Aorta (tissue), 5 donors: ENCODE measurements at places on chromosomes 1 and 21. TPM values are rescaled to one million over a fixed set of nuclear protein-coding genes. Genes with fewer than 3 reads are reported as not detected.

DNA sequence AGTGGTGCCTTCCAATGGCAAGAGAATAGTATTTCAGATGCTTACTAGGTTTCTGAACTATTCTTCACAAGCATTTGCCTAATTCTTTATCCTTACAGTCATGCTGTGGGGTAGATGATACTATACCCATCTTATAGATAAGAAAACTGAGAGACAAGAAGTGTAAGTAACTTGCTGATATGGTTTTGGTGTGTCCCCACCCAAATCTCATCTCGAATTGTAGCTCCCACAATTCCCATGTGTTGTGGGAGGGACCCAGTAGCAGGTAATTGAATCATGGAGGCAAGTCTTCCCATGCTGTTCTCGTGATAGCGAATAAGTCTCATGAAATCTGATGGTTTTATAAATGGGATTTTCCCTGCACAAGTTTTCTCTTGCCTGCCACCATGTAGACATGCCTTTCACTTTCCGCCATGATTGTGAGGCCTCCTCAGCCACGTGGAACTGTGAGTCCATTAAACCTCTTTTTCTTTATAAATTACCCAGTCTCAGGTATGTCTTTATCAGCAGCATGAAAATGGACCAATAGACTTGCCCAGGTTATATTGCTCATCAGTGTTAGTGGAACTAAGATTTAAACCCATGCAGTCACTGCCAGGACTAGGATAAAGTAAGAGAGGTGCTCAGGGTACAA, 298.7 kb downstream of the GRIK1 start:
- no peak for DNase-seq

GRCh38 chr1:84693005-84693404, 2.7 kb upstream of the SSX2IP start:
- no peak for DNase-seq

GRCh38 chr1:226976978-226977642, 37.0 kb downstream of the COQ8A start:
- peak; percentile 67 for DNase-seq

- DNase-seq: no peak
These were observed 65.2 kb upstream of the PRKACB start for GRCh38 chr1:84078842-84079202.

DNA sequence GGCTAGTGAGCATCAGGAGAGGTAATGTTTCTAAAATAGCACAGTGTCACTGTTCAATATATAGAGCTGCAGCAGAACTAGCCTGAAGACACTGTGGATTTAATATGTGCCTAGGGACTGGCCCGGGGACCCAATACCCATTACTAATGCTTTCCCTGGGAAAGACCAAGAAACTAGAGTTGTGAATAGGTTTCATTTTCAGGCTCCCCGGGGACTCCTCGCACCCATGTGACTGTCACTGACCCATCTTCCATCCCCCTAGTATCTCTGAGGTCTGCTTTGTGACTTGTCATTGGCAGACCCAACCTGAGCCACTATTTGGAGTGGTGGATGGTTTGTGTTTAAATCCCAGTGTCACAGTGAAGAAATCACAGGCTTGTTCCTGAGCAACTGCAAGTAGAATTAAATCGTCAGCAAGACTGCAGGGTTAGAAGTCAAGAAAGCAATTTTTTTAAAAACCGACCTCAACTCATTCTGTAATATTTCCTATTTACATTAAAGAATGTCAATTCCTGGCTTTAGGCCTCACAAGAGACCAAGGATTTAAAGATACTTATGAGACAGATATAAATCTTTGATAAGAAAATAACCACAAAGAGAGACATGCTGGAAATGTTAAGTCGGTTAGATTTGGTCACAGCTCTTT, 130.0 kb upstream of the TNR start:
- no peak for DNase-seq

DNA sequence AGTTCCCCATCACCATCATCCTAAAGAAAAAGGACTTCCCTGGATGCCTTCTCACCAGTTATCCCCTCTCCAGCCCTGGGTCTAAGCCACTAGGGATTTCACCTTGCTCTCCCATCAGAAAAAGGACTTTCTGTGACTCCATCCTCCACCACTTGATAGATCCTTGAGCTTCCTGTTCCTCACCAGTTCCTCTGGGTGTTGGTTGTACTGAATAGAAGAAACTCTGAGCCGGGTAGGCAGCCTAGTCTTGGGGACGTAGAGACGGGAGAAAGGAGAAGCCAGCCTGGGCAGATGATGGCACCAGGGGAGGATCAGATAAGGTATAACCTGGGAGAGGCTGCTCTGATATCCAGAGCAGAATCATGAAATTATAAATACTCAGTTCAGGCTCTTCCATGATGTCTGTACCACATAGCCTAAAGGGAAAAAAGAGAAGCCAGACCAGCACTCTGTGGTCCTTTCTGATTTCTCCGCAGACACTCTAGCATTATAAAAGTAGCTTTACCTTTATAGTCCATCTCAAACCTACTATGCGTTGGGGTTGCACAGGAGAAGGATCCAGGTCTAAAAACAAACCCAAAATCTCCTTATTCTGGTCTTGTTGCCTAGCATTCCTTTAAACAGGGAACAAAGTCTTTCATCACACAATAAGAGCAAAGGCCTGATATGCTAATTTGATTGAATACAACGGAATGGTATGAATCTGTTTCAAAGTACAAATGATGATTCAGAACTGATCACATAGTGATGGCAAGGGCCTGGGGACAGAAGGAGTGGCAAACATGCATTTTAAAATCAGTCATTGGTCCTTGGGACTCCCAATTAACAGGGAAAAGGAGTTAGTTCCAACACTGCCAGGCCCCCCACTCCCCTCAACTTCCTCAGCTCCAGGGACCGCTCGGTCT, 1.2 kb upstream of the CD34 start:
- DNase-seq: no peak

GRCh38 chr21:44902268-44903049, 18.2 kb downstream of the ITGB2 start:
- DNase-seq: peak; percentile 69

DNA sequence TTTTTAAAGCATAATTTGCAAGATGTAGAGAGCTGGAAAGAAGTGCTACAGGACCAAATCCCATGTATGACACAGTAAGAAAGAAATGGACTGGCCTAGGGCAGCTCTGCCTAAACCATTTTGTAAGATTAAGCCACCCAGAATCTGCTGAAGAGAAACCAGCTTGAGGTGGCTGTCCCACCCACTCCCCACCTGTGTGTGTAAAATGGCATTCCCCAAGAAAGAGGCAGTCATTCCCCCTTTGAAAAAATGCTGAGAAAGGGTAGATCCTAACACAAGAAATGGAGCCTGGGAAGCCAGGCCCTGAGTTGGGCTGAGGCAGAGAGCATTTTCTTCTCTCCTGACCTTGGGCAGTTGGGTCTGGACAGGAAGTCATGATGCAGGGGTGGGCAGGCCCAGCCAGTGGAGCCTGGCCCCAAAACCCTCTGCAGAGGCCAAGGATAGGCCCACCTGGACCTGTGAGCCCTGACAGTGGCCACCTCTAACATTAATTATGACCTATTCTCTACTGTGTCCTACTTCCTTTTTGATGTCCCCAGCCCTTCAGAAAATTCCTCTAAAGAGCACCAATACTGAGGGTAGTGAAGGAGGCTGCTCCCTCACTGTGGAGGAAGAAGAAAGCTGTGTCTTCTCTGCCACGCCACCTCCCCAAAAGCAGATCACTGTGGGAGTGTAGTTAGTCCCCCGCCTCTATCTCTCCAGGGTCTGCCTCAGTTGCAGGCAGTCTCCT, 94.0 kb downstream of the EDEM3 start:
- no peak for DNase-seq

- no peak for DNase-seq
These were observed 2.0 kb downstream of the KCNE2 start for GRCh38 chr21:34365809-34366208.

DNA sequence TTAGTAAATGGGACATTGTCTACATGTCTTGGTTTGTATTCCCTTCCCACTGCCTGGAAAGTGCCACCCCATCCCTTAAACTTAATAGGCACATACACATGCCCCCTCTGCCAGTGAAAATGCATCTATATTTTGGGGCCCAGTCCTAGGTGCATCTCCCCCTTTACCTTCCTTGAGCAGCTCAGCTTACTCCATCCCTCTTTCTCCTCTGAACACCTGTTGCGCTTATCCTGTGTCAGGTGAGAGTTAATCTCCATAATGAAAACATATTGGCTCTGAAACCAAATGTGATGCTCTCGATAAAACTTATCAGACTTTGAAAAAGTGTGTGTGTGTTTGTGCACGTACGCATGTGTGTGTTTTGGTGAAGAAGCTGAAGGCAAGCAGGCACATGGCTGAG, 15.4 kb upstream of the SUCO start:
- no peak for DNase-seq

- DNase-seq: no peak
These were observed 67.3 kb upstream of the CNTN2 start for GRCh38 chr1:204975568-204976235.

DNA sequence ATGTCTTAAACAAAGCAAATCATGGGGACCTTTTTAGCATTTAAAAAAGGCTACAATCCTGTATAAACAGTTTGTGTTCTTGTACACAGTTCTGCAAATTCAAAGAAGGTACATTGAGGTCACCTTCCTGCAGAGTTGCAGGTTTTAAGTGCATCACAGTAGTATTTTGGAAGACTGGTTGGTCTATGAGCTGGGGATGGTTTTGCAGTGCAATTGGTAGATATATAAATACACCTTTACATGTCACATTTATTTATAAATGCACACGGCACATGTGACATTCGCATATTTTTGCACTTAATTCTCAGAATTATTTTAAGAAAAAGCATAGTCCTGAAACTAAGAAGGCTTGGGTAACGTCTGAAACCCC, 599 bp upstream of the ITPKB start:
- DNase-seq: no peak

- no peak for DNase-seq
These were observed 298.4 kb downstream of the USP25 start for GRCh38 chr21:16028142-16028541.

DNA sequence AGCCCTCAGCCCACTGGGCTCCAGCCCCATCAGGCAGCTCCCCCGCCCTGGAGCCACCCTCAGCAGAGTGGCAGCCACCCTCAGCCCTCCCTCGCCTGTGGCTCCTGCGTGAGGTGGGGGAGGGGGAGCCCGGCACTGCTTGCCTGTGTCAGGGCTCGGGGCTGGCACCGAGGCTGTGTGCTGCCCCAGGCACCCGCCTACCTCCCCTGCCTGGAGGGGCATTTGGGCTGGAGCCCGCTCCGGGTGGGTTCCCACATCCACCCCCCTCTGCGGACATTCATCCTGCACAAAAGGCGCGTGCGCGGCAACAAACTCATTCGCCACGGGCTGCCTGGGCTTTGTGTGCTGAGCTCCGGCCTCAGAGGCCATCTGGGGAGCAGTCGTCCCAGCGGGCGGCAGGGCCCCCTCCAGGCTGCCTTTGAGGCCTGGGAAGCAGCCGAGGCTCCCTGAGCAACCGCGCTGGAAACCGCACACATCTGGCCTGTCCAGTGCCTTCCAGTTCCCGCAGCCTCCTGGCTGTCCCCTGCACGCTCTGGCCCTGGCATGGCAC, 12.6 kb upstream of the TNFRSF14 start:
- no peak for DNase-seq

DNA sequence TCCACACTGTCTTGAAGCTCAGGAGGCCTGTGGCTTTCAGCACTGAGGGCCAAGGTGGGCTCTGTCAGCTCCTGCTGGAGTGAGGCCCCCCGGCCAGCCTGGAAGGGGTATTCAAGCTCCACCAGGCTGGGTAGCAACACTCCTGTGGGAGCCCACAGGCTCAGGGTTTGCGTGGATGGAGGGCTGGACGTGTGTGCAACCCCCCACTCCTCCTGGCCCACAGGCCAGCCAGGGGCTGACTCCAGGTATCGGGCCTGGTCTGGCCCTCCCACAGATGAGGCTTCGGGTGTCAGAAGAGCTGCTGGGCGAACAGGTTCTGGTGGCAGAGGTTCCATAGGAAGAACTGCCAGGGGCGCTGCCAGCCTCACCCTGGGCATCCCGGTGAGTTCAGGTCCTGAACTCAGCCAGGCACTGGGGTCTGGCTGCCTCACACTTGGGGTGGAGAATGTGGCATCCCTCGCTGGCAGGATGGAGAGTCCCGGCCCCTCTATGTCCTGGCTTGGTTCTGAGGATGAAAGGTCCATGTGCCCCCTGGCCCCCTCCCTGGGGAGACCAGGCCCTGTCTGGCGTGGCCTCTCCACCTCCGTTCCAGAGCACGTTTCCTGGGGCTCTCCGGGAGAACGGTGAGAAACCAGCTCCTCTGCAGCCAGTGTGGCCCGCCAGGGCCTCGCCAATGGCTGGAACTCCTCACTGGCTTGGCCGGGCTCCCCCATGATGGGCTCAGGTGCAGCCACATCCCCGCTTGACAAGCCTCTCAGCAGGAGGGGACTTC, 64.6 kb upstream of the TARDBP start:
- DNase-seq: no peak

DNA sequence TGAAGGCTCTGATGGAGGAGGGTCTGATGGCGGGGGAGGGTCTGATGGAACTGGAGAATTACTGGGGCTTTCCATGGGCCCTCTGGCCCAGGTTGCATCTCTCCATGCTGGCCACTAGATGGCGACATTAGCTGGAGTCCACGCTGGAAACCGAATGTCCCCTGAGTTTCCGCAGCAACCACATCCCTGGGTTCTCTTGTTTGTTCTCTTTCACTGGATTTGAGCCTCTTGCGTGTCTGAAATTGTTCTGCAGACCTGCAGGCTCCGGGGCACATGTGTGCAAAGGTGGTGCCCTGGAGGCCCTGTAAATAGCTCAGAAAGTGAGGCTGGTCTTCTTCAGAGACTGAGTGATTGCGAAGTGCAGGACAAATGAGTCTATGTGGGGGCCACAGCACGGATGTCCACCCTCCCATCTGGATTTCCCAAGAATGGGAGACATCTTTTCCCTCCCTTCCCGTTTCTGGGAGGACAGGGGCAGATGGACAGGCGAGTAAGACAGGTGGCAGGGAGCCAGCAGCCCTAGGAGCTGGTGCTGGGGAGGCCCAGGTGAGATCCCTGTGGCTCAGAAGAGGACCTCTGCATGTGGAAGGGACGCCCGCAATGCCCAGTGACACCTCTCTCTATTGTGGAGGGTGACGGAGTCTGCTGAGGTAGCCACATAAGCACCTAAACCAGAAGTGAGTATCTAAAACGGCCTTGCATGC, 73.2 kb upstream of the ABCG1 start:
- DNase-seq: no peak

Gene CD5L
- 1.0 TPM for total RNA-seq

Gene RHOC
- 269 TPM for total RNA-seq

Gene OLFML3
- total RNA-seq: 96.1 TPM

Gene GJA5
- 59.1 TPM for total RNA-seq

Gene HCRTR1
- total RNA-seq: not detected

Gene CDA
- total RNA-seq: 5.3 TPM
